Immature natural killer cell (primary cell): ENCODE measurements at places on chromosomes 16 and 17.

DNA sequence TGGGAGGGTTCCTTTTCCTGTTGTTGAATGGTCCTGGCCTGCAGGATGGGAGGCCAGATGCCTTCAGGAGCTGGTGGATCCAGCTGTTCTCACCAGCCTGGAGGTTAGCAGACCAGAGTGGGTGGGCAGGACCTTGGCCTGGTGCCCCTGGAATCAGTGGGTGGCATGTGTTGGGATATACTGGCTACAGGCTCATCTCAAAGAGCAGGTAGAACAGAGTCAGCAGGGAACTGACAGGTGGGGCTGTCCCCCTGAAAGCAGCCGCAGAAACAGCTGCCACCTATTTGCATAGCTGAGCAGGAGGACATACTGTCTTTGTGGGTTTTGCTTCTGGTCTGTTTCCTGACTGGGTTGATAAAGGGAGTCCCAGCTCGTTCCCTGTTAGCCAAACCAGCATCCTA is 144.1 kb downstream of the RAB11FIP4 start:
- H3K27me3 ChIP-seq, result peaks cover 2% of the 10 kb centered on the region
- no peak overlapping the region for H3K4me3 ChIP-seq
- no peak overlapping the region for H3K27ac ChIP-seq
- no peak for DNase-seq
- peaks cover 9% of the 10 kb centered on the region for H3K36me3 ChIP-seq

GRCh38 chr17:77726549-77727006 is 231.9 kb upstream of the TNRC6C start:
- no peak overlapping the region for H3K27ac ChIP-seq
- no peak for DNase-seq
- H3K27me3 ChIP-seq, result peaks cover 2% of the 10 kb centered on the region
- peaks cover 6% of the 10 kb centered on the region for H3K36me3 ChIP-seq
- H3K4me1 ChIP-seq, result peaks cover 2% of the 10 kb centered on the region
- no peak overlapping the region for H3K4me3 ChIP-seq

DNA sequence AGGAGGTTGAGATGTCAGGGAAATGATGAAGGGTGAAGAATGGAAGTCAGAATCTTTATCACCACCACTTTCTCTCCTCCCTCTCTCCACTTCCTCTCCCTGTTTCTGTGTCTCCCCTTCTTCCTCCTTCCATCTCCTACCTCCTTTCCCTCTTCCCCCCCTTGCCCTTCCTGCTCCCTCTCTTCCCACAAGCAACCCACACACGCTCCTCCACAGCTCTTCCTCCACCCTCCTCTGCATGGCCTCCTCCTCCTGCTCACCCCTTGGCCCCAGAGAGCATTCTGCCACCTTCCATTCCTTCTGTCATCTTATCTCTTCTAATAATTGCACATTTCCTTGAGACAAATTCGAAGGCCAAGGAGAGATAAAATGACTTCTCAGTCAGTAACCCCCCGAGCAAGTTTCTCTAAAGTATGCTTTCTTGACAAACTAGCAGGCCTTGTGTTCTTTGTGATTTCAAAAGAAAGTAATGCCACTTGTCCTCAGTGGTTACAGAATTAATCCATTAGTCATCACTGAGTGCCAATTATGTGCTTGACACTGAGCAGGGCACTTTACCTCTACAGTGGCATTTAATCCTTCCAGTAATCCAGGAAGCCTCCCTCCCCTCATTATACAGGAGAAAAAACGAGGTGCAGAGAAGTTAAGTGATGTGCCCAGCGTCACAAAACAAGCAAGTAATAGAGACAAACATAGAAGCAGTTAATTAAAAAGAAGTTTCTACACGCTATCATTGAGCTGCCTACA is 72.3 kb upstream of the CCL1 start:
- H3K36me3 ChIP-seq, result no peaks in the 10 kb centered on the region
- no peak overlapping the region for H3K4me3 ChIP-seq
- no peak for DNase-seq
- no peak overlapping the region for H3K27ac ChIP-seq
- H3K4me1 ChIP-seq, result no peaks in the 10 kb centered on the region

DNA sequence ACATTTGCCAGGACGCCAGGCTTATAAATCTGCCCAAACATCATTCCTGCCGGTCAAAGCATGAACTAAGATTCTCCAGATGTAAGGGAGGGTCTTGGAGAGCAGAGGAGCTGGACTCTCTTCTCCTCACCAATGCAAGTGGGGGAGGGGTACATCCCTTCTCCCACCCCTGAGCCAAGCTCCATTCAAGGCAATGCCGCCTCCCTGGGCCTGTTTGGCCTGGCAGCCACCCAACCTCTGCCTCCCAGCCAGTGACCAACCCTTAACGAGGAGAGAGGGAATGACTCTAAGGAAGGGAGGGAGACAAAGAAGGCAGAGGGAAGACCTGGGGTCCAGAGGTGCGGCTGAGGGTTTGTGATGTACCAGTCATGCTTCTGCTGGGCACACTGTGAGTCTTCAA is 13.8 kb downstream of the C17orf50 start:
- no peaks in the 10 kb centered on the region for H3K4me1 ChIP-seq
- no peak overlapping the region for H3K4me3 ChIP-seq
- peaks cover 4% of the 10 kb centered on the region for H3K27me3 ChIP-seq
- H3K27ac ChIP-seq, result no peak overlapping the region
- DNase-seq, result no peak

DNA sequence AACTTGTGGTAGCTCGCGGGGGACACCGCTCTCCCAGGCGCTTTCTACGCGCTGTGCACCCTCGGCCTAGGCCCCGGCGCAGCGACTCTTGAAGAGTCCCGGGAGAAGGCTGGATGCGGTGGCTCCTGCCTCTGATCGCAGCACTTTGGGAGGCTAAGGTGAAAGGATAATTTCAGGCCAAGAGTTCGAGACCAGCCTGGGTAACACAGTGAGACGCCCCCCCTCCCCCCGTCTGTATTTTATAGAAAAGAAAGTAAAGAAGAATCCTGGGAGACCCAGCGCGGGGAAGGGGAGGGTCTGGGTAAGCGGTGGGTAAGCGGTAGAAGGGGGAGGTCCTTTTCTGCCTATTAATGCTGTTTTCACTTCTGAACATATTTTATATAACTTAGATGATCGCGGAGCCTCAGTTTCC is 486 bp upstream of the PLLP start:
- peaks cover 5% of the 10 kb centered on the region for H3K4me1 ChIP-seq
- H3K27ac ChIP-seq, result no peak overlapping the region
- H3K4me3 ChIP-seq, result peak overlapping the region; percentile 65

DNA sequence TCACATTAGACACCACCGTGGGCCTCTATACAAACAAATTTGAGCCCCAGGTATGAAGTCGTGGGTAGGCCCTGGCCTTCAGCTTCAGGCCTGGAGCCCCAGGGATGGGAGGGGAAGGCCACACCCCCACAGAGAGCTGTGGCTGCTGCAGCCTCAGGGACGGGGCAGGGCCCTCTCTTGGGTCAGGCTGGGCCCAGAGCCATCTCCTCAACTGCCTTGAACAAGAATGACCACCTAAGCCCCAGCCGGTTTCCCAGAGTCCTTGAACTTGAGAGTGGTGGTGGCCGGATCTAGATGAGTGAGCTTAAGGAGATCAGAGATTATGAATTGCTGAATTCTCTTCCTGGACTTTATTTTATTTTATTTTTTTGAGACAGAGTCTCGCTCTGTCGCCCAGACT is 18.6 kb downstream of the SCNN1B start:
- no peak overlapping the region for H3K4me3 ChIP-seq
- H3K27me3 ChIP-seq, result no peaks in the 10 kb centered on the region
- H3K36me3 ChIP-seq, result no peaks in the 10 kb centered on the region
- H3K27ac ChIP-seq, result no peak overlapping the region
- no peaks in the 10 kb centered on the region for H3K4me1 ChIP-seq

- peaks cover 15% of the 10 kb centered on the region for H3K36me3 ChIP-seq
- peak overlapping the region; percentile 83 for H3K27ac ChIP-seq
- H3K4me1 ChIP-seq, result peaks cover 35% of the 10 kb centered on the region
- peak overlapping the region; percentile 76 for H3K4me3 ChIP-seq
These were observed 21.2 kb downstream of the USP43 start for GRCh38 chr17:9666461-9667050.

GRCh38 chr17:16023881-16024280 is 24.3 kb downstream of the TTC19 start:
- DNase-seq, result no peak
- H3K27ac ChIP-seq, result peak overlapping the region; percentile 24
- peaks cover 10% of the 10 kb centered on the region for H3K36me3 ChIP-seq
- H3K4me3 ChIP-seq, result no peak overlapping the region
- H3K4me1 ChIP-seq, result peaks cover 8% of the 10 kb centered on the region

DNA sequence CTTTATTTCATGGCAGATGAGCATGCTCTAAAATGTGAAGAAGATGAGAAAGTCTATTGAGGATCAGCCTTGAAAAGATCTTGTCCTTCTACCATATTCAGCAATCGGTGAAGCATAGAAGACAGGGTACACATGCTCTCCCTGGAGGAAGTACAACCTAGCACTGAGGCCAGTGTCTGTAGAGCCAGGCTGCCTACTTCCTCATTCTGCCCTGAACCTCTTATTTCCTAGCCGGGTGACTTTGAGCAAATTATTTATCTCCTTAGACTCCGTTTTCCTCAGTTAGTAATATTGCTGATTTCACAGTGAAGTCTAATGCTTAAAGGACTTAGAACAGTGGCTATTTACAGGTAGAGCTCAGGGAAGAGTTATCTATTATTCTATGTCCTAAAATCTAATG is 58.4 kb downstream of the TMEM100 start:
- H3K4me3 ChIP-seq, result no peak overlapping the region
- DNase-seq, result no peak
- no peaks in the 10 kb centered on the region for H3K36me3 ChIP-seq
- H3K27me3 ChIP-seq, result peaks cover 3% of the 10 kb centered on the region
- no peaks in the 10 kb centered on the region for H3K4me1 ChIP-seq
- H3K27ac ChIP-seq, result no peak overlapping the region

- no peaks in the 10 kb centered on the region for H3K36me3 ChIP-seq
- DNase-seq, result no peak
- H3K27me3 ChIP-seq, result peaks cover 2% of the 10 kb centered on the region
- H3K4me3 ChIP-seq, result no peak overlapping the region
- H3K27ac ChIP-seq, result no peak overlapping the region
These were observed 23.2 kb upstream of the ARHGAP17 start for GRCh38 chr16:25038239-25038954.

- peak overlapping the region; percentile 98 for H3K4me3 ChIP-seq
- DNase-seq, result no peak
- peaks cover 50% of the 10 kb centered on the region for H3K4me1 ChIP-seq
- peaks cover 14% of the 10 kb centered on the region for H3K27me3 ChIP-seq
- peak overlapping the region; percentile 98 for H3K27ac ChIP-seq
These were observed 756 bp downstream of the LUC7L3 start for GRCh38 chr17:50719924-50720794.

DNA sequence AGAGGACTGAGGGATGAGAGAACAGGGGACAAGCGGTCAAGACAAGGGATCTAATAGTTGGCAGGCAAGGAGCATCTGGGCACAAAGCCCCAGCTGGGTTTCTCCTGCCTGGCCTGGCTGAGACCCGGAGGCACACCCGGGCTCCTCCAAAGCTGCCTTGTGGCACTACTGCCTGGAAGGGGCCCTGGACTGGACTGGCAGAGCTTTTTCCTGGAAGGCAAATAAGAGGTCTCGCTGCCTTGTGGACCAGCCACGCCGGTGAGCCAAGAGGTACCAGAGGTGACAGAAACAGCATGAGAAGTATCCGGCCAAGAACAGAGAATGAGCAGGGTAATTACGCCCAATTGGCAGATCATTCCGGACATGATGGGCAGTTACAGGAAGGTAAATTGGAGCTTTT is 64.6 kb downstream of the GTF3C1 start:
- peaks cover 6% of the 10 kb centered on the region for H3K27me3 ChIP-seq
- H3K4me1 ChIP-seq, result no peaks in the 10 kb centered on the region
- peak overlapping the region; percentile 80 for H3K27ac ChIP-seq
- no peak for DNase-seq

DNA sequence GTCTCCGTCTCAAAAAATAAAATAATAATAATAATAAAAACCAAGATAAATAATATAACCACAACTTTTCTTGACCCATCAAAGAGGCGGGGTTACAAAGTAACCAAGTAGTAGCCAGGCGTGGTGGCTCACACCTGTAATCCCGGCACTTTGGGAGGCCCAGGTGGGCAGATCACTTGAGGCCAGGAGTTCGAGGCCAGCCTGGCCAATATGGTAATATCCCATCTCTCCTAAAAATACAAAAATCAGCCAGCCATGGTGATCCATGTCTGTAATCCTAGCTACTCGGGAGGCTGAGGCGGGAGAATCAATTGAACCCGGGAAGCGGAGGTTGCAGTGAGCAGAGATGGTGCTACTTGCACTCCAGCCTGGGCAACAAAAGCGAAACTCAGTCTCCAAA is 45.3 kb downstream of the ADCY9 start:
- DNase-seq, result no peak
- peaks cover 14% of the 10 kb centered on the region for H3K4me1 ChIP-seq
- peaks cover 5% of the 10 kb centered on the region for H3K27me3 ChIP-seq
- no peak overlapping the region for H3K27ac ChIP-seq
- no peaks in the 10 kb centered on the region for H3K36me3 ChIP-seq
- no peak overlapping the region for H3K4me3 ChIP-seq

- H3K4me3 ChIP-seq, result peak overlapping the region; percentile 19
- no peaks in the 10 kb centered on the region for H3K36me3 ChIP-seq
- peak overlapping the region; percentile 18 for H3K27ac ChIP-seq
- peaks cover 56% of the 10 kb centered on the region for H3K4me1 ChIP-seq
- H3K27me3 ChIP-seq, result no peaks in the 10 kb centered on the region
These were observed 180.2 kb upstream of the TBX2 start for GRCh38 chr17:61219460-61219859.

GRCh38 chr16:50473356-50473945 is 74.7 kb upstream of the NKD1 start:
- no peaks in the 10 kb centered on the region for H3K36me3 ChIP-seq
- no peak overlapping the region for H3K4me3 ChIP-seq
- DNase-seq, result no peak
- no peak overlapping the region for H3K27ac ChIP-seq
- peaks cover 4% of the 10 kb centered on the region for H3K27me3 ChIP-seq
- H3K4me1 ChIP-seq, result peaks cover 3% of the 10 kb centered on the region

DNA sequence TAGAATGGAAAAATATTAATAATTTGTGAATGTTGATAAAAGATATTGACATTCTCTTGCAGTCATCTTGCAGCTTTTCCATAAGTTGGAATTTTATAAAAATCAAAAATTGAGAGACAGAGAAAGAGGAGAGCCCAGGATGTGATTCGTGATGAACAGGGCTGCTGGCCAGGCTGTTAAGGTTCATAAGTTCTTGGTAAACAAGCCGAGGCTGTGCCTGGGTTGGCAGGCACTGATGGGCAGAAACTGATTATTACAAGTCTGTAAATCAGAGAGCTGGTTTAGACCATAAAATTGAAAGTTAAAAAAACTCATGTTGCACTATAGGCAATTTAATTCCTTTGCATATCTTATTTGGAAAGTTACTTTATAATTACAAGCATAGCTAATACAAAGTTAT is 533.7 kb downstream of the HAPSTR1 start:
- no peaks in the 10 kb centered on the region for H3K4me1 ChIP-seq
- no peaks in the 10 kb centered on the region for H3K36me3 ChIP-seq
- DNase-seq, result no peak
- H3K27ac ChIP-seq, result no peak overlapping the region
- no peak overlapping the region for H3K4me3 ChIP-seq

- H3K36me3 ChIP-seq, result no peaks in the 10 kb centered on the region
- H3K27ac ChIP-seq, result no peak overlapping the region
- H3K4me3 ChIP-seq, result no peak overlapping the region
- no peak for DNase-seq
- H3K27me3 ChIP-seq, result peaks cover 2% of the 10 kb centered on the region
These were observed 18.9 kb upstream of the GINS2 start for GRCh38 chr16:85707528-85708095.
